Brain pericyte (primary cell): ENCODE measurements at places on chromosomes 5 and 9.

- no peak for DNase-seq
Observed at GRCh38 chr9:30605936-30606335, 1778.5 kb upstream of the ACO1 start.

- no peak for DNase-seq
Observed at GRCh38 chr9:8825585-8826147, 1026.1 kb upstream of the DMAC1 start.

DNA sequence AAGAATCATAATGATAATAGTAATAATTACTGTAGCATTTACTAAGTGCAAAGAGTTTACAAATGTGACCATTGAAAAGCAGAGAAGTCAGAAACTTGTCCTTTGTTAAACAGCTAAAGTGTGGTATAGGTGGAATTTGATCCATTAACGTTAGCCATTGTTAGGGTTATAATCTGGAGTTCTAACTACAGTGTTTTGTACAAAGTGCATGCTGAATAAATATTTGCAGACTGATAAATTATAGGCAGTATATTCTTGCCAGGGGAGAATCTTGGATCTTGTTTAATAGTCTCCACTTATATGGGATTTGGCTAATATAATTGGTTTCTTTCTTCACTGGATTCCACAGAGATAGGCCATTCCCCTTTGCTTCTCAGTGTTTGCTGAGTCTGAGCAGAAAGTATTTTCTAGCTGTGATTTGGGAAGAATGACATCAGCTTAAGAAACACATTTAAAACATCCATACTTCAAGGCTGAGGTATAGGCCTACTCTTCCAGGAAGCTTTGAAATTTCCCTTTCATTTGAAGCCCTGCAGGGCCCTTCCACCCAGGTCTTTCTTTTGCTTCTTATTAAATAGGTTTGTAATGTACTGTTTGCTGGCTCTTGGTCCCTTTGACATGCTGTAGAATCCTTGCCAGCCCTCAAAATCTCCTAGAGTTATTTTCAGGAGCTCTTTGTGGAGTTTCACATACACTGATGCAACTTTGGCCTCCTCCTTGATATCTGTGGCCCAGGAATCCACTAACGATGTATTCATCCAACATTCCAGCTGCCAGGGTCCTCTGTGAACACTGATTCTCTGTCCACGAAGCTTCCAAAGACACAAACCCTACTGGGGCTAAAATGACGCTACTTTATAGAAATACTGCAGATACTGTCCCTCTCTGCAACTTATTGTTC, 51.4 kb downstream of the ATP10B start:
- DNase-seq = no peak

- DNase-seq = no peak
Observed at GRCh38 chr9:89525446-89526374, 27.8 kb upstream of the SEMA4D start.

DNA sequence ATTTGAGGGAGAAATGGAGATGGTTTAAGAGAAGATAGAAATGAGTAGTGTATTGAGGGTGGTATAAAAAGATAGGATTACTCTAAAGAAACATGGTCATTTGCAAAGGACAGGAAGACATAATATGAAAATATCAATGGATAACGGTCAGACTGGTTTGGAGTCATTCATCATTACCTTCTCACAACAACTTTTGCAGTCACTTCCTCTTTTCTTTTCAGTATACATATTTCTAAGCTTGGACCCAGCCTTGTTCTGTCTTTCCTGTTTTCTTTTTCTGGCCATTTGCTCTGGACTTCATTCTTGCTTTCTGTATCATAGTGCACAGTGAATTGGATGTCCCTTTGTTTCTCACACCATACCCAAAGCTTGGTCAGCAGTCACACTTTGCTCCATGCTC, 966.5 kb upstream of the TYRP1 start:
- DNase-seq = no peak

DNA sequence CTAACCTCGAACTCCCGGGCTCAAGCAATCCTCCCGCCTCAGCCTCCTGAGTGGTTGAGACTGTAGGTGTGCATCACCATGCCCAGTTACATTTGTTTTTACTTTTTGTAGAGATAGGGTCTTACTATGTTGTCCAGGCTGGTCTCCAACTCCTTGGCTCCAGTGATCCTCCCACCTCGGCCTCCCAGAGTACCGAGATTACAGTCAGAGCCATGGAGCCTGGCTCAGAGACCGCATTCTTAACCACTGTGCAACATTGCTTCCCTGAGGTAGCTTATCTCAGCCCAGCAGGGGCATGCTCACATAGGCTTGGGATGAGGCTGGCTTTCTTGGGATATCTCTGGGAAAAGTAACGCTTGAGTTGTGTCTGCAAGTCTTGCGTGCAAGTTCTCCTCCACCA, 99.7 kb downstream of the SPRY4 start:
- DNase-seq = no peak

DNA sequence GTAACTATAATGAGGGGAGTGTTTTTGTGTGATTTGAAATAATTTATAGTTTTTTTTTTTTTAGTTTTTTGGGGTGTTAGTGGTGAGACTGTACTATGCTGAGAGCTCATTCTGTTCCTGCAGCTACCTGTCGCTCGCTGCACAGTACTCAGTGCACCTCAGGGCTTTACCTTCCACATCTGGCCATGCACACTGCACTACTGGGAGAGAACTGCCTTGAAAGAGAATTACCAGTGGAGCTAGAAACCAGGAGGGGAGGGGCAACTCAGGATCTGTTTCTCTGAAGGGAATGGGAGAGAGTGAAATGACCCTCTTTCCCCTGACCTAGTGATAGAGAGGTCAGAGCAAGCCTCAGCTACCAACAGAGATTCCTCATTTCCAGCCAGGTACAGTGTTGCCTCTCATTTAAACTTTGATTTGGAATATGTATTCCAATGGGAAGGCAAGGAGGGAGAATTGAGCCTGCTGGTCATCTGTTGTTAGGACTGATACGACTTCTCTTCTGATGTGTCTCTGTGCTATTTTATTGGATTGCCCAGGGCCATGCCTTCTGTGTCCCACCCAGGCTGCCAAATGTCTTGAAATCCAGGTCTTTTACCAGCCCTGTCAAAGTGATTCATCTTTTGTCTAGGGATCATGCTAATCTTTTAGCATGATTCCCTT, 8.9 kb downstream of the ATG10 start:
- DNase-seq = no peak

- DNase-seq = no peak
Observed at GRCh38 chr9:87749335-87750035, 23.6 kb downstream of the CTSL start.

GRCh38 chr5:102760815-102761214, 5.7 kb downstream of the PAM start:
- DNase-seq = no peak

DNA sequence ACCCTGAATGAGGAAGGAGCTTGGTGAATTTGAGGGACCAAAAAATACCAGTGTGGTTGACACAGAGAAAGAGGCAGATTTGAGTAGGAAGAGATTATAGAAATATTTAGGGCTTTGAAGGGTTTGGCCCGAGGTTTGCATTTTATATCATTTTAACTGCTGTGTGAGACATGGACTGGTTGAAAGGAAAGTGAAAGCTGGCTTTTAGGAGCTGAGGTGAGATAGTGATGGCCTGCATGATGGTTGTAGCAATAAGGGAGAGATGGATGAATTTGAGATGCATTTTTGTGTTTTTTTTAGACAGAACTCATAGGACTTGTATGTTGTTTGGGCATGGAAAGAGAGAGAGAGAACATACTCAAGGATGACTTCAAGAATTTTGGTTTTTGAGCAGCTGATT, 21.7 kb downstream of the FER start:
- no peak for DNase-seq

DNA sequence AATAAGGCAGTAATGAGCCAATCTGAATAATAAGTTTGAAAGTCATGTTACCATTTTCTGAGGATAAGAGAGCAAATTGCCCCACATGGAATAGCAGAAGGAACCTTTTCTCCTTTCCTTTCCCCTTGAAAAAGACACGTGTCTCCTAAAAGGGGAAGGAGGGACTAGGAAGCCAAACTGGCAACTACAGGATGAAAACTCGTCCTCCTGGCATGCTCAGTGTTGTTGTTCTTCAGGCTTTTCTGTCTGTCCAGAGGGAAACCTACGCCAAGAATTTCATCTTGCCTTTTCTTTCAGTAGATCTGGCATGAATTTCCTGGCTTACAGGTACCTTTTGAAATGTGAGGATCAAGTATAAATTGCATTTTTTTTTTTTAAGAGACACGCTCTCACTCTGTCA, 355.9 kb upstream of the TLE4 start:
- DNase-seq = no peak

DNA sequence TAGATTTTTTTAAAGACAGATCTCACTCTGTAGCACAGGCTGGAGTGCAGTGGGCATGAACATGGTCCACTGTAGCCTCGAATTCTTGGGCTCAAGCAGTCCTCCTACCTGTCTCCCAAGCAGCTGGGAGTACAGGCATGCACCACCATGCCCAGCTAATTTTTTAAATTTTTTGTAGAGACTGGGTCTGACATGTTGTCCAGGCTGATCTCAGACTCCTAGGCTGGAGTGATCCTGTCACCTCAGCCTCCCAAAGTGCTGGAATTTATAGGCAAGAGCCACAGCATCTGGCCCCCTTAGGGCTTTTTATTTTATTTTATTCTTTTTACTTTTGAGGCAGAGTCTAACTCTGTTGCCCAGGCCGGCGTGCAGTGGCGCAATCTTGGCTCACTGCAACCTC, 56.4 kb downstream of the NSD1 start:
- DNase-seq = no peak

DNA sequence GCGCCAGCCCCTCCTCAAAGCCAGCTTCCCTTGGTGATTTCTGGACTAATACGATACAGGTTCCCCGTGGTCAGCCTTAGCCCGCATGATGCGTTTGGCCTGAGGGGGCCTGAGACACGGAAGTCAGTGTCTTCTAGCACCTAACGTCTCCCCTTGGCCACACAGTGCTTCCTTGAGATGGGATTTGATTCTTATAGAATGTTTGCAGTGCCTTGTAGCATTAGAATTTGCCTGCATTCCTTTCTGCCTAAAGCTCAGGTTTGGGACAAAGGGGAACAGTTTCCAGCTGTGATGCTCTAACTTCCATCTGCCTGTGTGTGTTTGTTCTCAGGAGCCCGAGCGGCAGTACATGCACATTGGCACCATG, 34.4 kb downstream of the CFAP90 start:
- DNase-seq = no peak

GRCh38 chr5:81950996-81951395, 20.8 kb upstream of the ATG10 start:
- no peak for DNase-seq

DNA sequence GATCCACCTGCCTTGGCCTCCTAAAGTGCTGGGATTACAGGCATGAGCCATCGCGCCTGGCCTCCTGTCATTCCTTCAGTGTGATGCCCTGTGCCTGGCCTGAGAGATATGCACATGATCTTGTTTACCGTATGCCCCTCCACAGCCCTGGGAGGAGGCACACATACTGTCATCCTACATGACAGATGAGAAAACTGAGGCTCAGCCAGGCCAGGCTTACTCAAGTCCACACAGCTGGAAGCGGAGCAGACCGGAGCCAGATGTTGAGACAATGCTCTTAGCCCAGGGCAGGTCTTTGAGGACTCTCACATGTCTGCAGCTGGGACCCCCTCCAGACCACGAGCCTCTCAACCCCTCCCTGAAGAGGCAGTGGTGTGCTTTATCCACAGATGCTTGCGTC, 38.7 kb upstream of the SH3PXD2B start:
- no peak for DNase-seq

DNA sequence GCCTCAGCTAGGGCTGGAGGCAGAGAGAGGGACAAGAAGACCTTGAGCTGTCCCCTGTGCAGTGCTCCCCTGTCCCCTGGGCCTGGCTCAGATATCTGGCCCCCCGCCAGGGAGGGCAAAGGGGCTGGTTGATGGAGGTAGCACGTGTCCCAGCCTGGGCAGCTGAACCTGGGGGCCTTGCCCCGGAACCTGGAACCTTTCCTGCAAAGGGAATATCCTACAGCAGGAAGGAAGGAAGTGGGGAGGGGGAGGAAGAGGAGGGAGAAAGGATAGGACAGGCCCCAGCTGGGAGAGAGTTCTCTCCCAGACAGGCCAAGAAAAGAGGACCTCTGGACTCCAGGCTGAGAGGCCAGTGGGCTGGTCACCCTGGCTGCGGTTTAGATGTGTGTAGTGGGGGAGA, 27.6 kb upstream of the PSD2 start:
- no peak for DNase-seq

DNA sequence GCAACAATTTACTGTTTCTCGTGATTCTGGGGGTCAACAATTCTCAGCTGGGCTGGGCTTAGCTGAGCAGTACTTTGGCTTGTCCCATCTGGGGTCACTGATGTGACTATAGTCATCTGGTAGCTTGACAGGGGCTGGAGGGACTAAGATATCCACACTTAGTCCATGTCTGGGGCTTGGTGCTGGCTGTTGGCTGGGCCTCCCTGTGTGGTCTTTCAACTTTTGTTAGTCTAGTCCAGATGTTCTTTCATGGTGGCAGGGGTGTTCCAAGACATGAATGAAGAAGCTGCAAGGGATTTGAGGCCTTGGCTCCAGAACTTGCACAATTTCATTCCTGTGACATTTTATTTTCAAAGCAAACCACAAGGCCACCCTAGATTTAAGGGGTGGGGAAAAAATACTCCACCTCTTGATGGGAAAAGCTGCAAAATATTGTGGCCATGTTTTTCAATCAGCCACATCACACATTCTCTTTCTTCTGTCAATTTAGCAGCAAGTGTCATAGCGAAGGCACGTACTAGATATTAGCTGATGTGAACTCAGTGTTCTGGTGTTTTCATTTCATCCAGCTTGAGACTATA, 59.2 kb downstream of the TSSK1B start:
- no peak for DNase-seq

- no peak for DNase-seq
Observed at GRCh38 chr9:135214054-135214640, 126.7 kb downstream of the OLFM1 start.

- no peak for DNase-seq
Observed at GRCh38 chr5:137292461-137293027, 206.6 kb downstream of the SPOCK1 start.

DNA sequence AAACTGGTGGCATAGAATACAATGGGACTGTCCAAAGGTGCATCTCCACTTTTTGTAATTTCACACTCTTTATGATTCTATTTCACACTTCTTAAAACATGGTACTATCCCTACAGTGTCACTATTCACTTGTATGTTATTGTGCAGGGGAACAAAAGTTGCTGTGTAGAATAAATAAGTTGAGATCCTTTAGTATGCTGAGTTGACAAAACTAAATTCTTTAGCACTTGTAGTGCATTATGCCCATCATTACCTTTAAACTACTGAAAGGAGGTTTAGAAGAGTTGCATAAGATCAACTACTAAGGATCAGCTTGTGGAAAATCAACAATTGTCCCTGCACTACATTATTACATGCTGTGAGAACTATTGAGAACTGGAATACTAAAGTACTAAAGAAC, 1380.9 kb downstream of the PTPRD start:
- DNase-seq = no peak

DNA sequence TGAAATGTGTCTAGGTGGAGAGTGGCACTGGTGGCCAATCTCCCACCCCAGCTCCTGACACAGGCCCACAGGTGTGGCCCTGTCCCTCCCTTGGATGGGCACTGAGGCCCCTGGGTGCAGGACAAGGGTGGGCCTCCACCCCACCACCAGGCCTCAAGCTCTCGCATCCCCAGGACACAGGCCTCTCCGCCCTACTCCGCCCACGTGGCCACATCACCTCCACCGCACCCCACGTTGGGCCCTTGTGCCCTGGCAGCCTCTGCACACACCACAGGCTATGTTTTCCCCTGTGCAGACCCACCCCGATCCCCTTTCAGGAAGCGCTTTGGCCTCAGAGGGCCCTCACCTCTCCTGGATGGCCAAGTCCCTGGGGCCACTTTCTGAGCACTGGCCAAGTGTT, 54.7 kb downstream of the SECISBP2 start:
- DNase-seq = no peak
